ENCODE measurements at places on chromosomes 5 and 9.

DNA sequence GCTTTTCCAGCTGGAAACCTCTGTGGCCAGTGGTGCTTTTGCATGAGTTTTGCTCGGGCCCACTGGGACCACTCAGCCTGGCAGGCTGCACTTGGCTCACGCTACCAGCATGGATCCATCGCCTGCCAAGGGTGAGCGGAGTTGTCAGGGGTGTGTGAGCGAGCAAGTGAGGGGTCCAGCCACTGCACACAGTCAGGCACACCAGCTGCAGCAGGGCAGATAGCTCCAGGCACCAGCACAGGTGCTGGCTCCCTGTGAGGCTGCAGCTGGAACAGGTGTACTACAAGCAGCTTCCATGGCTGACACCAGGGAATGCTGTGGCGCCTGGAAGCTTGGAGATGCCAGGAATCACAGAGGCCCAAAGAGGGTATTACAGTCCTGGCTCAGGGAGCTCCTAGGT, 391.2 kb upstream of the SGCD start:
- DNase-seq, result no peak

GRCh38 chr5:67065696-67066095, 130.9 kb downstream of the CD180 start:
- DNase-seq, result no peak

DNA sequence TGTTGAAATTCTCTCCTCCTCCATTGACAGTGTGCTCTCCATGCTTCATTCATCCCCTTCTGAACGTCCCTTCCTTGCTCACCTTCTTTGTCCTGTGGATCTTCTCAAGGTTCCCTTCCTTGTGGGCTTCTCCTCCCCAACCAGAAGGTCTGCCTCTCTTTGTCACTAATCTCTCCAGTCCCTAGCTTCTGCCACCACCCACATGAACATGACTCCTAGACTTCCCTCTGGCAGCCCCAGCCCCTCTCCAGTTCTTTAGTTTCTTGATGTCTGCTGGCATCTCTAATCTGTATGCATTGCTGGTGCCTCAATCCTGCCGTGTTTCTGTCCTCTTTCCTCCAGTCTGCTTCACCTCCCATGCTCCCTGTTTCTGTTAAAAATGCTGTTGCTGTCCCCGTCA, 79.3 kb downstream of the ARHGAP26 start:
- DNase-seq, result no peak

DNA sequence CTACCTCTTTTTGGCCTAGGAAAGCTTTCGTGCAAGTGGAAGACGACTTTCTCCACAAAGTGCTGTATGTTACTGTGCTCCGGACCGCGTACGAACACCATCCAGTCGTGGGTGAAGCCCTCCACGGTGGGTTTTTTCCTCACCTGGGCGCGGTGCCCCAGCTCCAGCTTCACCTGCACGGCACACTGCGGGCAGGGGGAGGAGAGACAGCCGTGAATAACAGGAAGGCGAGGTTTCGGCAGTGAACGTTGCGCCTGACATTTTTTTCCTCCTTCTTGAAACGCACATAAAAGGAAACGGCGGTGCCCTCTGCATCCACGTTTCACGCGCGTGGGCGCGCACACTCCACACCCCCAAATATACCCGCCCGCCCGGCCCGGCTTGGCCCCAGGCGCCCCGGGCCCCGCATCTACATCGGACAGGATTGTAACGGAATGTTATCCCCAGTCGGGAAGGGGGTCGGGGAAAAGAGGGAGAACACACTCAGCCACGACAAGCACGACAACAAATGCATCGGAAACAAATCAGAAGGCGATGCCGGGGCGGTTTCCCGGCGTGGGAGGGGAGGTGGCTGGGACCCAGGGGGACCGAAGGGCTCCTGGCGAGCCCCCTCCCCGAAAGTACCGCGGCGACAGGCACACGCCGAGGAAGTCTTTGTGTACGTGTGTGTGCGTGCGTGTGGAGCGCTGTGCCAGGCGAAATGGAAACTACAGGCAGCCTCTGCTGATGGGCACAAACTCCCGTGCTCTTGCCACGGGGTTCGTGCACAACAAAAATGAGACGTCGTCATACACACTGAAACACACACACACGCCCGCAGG, 1.4 kb downstream of the MLLT3 start:
- DNase-seq, result peak; percentile 73

DNA sequence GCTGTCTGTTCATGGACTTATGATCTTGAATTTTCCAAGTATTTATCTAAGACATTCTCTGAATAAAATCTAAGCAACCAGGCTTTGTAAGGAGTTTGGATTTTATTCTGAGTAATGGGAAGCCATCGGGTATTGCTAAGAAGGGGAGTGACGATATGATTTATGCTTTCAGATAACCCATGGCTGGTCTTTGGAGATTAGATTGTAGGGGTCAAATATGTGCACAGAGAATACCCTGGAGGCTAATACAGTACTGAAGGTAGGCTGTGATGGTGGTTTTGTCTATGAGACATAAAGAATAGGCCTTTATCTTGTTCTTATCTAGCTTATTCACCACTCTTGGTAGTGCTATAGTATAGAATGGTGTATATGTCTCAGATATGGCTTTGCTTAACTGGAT, 60.0 kb upstream of the C5orf46 start:
- no peak for DNase-seq

DNA sequence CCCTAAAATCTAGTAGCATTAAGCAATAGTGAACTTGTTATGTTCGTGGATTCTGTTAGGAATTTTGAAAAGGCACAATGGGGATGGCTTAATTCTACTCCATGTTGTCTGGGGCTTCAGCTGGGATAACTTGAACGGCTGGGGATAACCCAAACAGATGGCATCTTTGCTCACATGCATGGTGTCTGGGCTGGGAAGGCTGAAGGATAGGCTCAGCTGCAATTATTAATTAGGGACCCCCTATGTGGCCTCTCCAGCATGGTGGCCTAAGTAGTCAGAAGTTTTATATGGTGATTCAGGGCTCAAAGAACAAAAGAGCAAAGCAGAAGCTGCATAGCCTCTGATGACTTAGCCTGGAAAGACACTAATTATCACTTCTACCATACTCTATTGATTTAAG, 551.1 kb downstream of the PSAT1 start:
- DNase-seq, result no peak

GRCh38 chr9:77731008-77731698, 83.0 kb upstream of the GNA14 start:
- no peak for DNase-seq

GRCh38 chr5:141384471-141385267, 2.1 kb downstream of the PCDHGA7 start:
- DNase-seq, result no peak

DNA sequence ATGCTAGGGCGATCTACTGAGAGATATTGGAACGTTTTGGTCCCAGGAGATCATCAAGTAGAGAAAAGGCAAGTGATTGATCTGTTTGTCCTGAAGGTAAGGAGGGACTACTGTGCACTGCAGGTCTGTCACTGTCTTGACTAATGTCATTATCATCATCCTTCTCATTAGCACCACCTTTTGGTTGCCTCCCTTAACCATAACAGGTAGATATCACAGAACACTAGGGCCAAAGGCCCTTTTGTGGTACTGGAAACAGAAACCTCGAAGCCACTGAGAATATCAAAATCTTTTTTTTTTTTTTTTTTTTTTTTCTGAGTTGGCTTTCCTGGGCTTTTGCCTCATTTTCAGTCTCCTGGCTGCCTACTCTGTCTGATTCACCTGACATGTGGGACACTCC, 134.0 kb downstream of the KCTD16 start:
- DNase-seq, result no peak

DNA sequence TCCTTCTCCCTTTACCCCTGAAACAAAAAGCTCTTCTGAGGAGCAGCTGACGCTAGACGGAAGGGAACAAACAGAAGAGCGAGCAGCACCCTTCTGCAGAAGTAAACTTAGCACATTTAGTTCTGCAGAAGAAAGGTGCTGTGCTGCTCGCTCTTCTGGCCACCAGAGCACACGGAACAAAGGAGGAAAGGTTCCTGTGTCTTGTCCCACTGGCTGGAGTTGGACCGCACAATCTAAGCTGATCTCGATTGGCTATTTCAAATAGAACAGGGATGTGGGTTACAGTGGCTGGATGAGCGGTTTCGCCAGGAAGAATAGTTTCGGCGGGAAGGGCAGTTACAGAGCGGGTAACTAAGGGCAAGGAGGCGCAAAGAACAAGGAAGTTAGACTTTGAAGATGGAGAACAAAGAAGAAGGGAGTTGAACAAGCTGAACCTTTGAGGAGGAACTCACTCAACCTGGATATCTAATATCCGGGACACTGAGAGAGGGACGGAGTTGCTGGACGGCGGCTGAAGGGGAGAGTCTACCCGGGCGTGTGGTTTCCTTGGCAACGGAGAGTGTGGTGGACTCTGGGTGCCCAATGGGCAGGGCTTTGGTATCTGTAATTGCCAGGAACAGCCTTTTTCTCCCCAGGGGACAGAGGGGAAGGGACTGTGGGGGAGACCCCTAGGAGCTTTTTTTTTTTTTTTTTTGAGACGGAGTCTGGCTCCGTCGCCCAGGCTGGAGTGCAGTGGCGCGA, 7.1 kb downstream of the GTF3C5 start:
- DNase-seq, result no peak

DNA sequence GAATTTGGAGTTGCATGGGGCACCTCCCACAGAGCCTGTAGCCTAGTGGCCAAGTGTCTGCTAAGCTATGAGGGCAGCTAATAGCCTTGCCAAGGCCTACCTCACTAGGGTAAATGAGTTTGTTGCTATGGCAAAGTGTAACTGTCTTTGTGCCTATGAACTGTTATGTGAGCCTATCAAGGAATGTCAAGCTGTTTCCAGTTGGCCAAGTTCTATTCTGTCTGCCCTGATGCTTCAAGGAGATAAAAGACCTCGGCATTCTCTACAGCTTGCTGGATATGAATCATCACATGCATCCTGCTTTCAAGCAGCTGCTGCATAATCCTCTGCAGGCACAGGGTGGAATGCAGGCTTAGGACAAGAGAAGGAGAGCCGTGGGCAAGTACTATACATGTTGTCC, 69.8 kb upstream of the CCDC112 start:
- DNase-seq, result no peak

GRCh38 chr9:91604451-91605179, 181.0 kb upstream of the NFIL3 start:
- DNase-seq, result no peak

Measured in upper lobe of right lung (tissue), 1 donor.